ENCODE measurements at places on chromosomes 1 and 21.
A peak's percentile ranks its signal among the peaks of the same experiment; 100 is the strongest.

DNA sequence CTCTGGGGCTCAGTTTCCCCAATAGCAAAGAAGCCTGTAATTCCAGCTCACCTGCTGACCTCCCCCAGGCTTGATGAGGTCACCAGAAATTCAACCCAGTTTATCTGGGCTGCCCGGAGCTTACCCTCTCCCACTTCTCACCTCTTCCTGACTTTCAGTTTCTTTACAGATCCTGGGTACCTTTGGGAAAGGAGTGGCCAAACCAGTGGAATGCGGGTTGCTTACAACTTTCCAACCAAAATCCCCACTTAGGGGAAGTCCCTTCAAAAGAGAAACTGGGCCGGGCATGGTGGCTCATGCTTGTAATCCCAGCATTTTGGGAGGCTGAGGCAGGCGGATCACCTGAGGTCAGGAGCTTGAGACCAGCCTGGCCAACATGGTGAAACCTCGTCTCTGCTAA is 5.9 kb upstream of the MARCKSL1 start:
- no peak for DNase-seq

DNA sequence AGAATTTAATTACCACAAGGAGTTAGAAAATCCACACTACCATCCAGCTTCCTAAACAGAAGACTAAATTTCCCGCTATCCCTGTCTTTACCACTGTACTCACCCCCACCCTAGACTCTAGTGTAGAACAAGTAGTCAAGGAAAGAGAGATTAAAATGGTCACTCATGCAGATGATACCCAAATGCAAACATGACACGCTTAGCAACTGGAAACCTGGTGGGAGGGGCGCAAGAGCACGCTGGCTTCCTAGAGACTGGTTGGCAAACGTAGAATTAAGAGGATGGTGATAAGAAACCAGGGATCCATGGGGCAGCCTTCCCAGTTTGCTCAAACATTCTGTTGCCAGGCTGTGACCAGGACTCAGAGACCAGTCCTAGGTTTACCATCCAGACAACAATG is 9.9 kb upstream of the LDLRAD1 start:
- no peak for DNase-seq

- peak; percentile 47 for DNase-seq
Observed at GRCh38 chr1:62082456-62083363, 111.9 kb upstream of the L1TD1 start.

DNA sequence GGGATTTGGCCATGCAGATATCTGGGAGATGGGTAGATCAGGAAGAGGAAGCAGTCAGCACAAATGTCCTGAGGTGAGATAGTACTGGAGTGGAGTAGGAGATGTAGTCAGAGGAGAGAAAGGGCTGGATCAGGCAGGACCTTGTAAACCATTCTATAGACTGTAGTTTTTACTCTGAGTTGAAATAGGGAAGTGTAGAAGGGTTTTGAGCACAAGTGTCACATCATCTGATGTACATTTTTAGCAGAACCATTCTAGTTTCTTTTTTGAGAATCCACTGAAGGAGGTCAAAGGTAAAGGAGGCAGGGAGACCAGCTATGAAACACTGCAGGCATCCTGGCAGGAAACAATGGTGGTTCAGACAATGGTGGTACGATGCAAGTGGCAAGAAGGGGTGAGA is 194.6 kb upstream of the RRP15 start:
- DNase-seq = no peak

DNA sequence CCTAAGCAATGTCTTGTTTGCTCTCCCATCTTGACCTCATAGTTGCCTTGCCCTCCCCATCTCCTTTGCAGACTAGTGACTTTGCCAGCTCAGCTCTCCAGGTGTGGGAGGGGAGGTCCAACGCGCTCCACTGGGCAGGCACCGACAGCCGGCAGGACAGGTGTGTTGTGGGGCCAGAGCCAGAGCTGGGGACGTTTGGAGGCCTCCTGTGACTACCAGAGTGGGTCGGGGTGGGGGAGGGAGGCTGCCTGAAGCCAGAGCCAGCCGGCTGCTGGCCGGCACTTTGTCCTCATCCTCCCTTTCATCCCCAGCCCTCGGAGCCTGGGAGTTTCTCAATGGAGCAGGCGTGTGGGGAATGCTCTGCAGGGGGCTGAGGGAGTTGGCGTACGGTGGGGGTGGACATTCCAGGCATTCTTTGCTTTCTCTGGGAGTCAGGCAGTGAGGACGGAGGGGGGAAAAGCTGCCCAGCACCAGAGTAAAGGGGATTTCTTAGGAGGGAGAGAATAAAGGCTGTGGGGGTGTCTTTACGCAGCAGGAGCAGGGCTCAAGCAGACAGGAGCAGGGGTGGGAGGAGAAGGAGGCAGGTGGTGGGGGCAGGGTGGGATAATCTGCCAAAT is 20.2 kb downstream of the NUAK2 start:
- peak; percentile 17 for DNase-seq

DNA sequence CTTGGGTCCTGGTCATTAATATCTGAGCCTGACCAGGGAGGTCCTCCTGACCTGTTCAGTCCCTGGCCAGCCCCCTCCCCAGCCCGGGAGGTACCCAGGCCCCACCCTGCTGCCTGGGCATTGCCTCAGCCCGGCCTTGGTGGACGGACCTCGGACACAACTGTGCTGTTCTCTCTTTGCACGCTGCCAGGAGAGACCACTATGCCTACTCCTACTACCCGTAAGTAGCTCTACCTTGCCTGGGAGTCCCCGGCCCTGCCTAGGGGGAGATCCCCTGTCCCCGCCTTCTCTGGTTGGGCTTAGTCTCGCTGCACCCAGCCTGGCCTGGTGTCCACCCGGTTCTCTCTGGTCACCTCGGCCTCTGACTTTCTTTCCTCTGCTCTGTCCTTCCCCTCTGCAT is 53.2 kb downstream of the PTPRU start:
- no peak for DNase-seq
